ENCODE measurements at places on chromosomes 2 and 18.

DNA sequence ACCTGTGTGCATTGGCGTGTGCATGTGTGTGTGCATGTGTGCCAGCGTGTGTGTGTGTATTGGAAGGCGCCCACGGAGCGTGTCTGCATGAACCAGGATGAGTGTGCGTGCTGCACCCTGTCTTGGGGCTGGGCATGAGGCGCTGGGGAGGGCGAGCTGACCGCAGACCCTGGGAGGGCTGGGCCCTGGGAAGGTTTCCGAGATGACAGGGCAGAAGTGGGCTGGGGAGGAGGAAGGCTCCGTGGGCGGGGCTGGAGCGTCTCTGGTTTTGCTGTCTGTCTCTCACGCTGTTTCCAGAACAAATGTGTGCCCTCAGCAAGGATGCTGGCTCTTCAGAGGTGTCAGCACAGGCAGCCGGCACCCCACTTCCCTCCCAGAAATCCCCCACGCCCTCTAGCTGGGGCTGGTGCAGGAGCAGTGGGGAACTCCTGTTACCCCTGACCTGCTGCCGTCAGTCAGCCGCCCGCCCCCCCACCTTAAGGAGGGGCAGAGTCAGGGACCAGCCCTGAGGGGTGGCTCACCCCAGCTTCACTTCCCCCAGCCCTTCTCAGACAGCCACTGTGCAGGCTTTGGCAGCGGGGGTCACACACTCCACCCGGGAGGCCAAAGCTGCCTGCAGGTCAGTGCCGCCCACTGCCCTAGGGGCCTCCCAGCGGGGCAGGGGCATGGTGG lies at the start of gene GPR35:
Gene GPR35, plus strand, starts transcription at position 531 of the 672 bp plus-strand sequence. CDS start 4,473 bp downstream, outside the sequence.
- peak; percentile 89 for DNase-seq

- DNase-seq, result no peak
Observed at GRCh38 chr2:229279516-229279915, 8.4 kb upstream of the PID1 start.

DNA sequence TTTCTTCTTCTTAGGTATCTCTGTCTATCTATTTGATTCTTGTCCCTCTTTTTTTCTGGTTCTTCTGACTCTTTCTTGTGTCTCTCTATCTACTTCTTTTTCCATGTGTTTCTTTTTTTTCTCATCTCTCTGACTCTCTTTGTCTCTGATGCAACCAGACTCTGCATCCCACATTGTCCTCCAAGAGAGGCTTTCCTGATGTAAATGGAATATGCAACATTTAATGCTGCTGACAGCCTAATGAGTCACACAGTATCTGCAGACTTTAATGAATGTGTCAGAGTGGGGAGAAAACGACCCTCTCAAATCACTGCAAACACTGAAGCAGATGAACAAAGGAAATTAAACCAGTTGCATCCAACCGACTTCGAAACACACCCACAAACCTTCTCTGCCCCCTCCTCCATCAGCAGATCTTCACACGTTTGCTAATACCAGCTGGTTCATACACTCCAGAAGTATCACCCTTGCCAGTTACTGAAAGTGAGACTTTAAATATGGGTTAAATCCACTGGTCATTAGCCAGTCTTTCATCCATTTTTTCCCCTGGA lies 351.5 kb downstream of the TXNL1 start:
- peak; percentile 55 for DNase-seq

- DNase-seq, result peak; percentile 18
Observed at GRCh38 chr18:62357079-62357719, 32.1 kb downstream of the TNFRSF11A start.

- DNase-seq, result no peak
Observed at GRCh38 chr2:23782646-23783045, 144.3 kb downstream of the ATAD2B start.

All from suppressor macrophage treated with lipopolysaccharide for 4 hours (primary cell).